ENCODE measurements at places on chromosomes 4 and X.

GRCh38 chrX:119695535-119696050, 2.6 kb upstream of the SEPTIN6 start:
- no peak for DNase-seq

DNA sequence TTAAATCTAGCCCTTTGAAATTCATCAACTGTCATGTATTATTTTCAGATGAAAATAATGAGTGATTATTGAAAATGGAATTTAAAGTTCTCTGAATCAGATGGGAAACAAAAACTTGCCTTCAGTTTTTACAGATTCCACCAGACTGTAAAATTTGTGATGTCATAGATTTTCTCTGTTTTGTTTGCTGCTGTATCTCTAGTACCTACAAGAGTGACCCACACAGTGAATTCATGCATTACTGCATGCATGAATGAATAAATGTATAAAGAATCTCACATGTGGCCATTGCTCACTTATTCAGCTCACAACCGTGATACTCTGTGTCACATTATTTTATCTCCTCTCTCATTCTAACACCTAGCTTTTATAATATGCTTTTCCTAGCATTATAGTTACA, 532.2 kb upstream of the AGA start:
- DNase-seq: no peak

DNA sequence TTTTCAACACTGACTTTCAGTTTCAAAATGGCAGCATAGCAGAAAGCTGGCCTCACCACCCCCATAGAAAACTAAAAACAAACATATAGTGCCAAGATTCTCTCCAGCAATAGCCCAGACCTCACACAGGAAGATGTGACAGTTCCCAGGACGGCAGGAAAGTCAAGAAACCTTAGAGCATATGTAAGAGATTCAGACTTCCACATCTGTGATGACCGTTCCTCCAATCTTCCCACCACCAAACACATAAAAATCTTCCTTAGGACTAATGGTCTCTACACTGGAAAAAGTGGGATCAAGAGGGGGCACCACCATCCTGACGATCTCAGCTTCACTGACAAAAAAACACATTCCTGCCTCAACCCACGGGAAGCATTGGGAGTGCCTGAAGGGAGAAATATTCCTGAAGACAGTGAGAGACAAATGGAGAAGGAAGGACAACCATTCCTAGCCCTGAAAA, 134.1 kb upstream of the CPXCR1 start:
- DNase-seq: no peak

DNA sequence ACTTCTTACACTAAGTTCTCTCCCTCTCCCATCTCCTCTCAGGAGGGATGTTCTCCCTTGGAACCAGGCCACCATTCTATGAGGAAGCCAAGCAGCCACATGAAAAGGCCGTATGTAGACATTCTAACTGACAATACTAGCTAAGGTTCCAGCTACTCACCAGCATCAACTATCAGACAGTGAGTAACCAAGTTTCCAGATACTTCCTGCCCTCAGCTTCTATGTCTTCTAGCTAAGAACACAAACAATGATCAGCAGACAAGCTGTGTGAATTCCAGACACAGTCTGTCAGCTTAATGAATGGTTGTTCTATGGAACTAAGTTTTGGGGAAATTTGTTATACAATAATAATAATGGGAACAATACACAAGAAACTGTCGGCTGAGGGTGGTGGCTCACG, 50.8 kb downstream of the SMIM14 start:
- DNase-seq: no peak

DNA sequence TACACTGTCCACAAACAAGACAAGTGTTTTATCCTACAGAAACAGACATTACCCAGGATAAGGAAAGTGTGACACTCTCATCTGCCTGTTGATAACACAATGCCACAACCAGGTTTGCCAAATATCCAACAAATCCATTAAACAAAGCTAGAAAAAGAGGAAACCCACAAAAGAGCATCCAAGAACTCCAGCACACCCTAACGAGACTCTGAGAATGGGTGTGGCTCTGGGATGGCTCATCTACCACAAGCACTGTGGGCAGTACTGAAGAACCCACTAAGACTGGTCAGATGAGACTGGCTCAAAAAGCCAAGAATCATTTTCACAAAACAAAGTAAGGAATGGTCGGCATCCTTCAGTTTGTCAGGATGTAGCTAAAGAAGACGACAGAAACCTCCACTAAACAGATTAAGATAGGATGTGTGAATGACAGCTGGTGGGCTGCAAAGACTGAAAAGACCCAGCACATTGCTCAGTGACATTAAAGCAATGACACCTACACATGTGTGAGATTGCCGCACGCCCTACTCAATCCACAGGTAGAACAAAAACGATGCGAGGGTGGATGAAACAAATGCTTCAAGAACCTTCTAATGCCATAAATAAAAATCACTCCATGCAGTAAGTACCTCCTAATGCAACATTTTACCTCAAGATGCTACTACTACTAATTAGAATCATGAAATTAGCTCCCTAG, 14.7 kb downstream of the ATP8A1 start:
- no peak for DNase-seq

DNA sequence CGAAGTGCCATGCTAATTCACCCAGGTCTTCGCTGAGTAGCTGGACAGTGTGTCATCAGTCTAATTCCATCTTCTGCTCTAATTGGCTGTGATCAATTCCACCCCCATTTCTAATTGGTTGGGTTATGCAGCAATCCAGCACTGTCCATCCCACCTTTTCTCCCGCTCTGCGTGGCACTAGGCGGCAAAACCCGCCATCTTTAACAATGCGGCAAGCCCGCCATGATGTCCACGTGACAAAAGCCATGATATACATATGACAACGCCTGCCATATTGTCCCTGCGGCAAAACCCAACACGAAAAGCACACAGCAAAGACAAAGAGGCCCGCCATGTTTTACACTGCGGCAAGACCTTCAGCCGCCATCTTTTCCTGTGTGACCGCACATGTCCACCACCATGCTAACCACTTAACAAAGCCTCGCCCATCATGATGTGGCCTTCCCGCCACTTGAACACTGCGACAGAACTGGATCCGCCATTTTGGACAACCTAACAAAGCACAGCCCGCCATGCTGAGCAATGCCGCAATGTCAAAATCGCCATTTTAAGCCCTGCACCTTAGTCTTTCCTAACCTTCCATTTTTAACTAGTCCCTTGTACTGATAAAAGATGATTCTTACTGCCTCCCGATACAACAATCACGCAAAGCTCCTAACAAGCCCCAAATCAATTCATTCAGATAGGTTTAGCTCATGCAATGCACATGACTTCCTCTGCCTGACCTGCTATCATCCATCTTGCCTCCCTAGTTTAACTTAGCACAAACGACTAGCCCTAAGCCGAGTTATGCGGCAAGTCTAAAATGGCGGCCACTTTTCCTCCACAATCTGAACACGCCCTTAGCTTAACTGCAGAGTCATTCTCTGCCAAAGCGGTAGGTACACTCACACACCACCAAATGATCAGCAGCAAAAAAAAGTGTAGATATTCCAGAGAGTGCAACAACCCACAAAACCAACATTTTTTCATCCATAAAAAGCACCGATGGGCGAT, 288.3 kb downstream of the CHIC1 start:
- peak; percentile 97 for DNase-seq

DNA sequence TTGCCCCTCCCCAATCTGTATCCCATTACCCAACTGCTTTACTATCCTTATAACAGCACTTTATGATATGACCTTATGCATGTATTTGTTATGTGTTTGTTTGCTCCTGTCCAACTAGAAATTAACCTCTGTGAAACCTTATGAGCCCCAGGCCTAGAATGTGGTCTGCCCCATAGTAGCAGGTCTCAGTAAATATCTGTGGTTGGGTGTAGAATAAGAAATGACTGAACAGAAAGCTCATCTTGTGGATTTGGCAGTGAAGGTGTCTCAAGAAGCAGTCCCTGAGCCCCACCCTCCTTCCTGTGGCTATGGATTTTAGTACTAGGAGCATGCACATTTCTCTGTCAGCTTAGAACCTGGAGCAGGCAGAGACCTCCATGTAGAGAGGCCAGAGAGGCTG, 229.0 kb upstream of the LCORL start:
- no peak for DNase-seq

DNA sequence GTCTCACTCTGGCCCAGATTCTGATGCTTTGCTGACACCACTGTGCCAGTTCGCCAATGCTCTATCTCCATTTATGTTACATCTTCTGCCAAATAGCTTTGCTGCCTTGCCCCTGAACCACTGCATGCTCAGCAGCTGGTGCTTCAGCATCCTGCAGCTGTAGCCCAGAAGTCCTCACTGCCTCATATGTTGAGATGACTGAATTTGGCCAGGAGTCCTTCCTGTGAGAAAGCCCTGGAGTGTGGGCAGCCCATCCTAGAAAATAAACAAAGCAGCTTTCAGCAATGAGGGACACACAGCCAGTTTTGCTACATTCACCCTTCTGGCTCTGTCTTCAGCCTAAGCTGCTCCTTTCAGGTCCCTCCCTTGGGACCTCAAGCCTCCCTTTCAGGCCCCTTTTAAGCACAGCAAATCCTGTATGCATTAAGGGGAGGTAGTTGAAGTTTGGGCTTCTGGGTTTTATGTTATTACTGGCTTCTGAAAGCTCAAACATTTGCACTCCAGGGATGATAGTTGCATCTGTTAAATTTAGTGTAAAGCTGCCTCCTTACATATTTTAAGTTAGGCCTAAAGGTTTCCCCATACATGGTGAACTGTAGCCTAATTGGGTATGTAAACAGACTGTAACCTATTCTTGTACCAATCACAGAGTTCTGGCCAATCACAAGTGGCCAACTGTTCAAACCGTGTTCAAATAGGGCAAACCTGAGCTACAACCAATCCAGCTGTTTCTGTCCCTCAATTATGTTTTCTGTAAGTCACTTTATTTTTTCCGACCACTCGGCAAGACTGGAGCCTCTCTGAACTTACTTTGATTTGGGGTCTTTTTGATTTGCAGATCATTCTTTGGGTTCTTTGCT, 2.1 kb upstream of the TMEM165 start:
- DNase-seq: no peak

DNA sequence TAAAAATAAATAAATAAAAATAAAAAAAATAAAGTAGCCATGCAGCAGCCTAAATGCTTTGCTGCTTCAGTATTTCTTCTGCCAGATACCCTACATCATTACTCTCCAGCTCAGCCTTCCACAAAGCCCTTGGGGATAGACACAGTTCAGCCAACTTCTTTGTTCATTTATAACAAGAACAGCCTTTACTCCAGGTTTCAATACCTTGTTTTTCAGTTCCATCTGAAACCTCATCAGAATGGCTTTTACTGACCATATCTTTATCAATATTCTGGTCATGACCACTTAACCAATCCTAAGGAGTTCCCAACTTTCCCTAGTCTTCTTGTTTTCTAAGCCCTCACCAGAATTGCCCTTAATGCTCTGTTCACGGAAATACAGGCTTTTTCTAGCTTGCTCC, 128.3 kb upstream of the MED14 start:
- no peak for DNase-seq

GRCh38 chr4:149343614-149344013, 472.0 kb downstream of the IQCM start:
- no peak for DNase-seq

Measured in posterior cingulate gyrus (tissue), 11 donors.